ENCODE measurements at places on chromosomes 5 and 9.

DNA sequence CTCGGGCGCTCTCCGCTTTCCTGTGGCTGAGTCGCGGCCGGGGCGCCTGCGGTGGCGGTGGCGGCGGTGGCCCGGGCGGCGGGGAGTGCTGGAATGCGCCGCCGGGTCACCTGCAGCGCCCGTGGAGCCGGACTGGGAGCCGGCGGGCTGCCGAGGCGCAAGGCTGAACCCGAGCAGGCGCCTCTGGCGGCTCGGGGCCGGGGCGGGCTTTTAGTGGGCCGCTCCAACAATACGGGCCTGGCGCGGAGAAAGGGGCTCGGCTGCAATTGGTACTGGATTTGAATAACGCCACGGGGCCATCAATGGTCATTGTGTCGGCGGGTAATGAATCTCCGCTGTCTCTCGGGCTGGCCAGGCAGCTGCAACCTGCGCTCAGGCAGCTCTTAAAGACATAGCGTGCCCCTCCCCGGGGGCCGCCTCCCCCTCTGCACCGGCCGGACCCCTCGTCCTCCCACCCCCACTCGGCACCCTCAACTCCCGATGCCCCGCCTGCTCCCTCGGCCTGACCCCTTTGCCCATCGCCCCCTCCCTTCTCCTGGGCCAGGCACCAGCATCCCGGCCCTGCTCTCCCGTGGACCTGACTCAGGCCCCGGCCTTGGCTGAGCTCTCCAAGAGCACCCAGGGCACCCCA, 22.1 kb downstream of the URM1 start:
- DNase-seq = no peak

DNA sequence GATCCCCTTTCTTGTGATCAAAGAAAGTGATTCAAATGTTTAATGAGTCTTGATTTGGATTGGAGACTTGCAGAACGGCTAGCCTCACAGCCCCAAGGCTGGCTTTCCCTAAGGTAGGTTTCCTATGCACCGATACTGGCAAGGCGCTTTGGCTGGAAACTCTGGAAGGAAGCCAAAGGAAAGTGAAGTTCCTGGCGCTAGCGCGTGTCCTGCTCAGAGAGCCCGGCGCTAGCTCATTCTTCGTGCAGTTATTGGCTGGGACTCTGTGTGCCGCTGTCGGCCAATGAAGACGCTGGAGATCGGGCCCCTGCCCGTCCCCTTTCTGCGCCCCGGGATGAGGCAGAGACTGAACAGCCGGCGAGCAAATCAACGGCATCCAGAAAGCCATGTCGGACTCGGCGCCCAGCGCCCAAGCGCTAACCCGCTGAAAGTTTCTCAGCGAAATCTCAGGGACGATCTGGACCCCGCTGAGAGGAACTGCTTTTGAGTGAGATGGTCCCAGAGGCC, at the start of gene PCDHGC3:
TSS of gene PCDHGC3 (plus strand) at position 342 of the 507 bp plus-strand sequence. CDS start at position 493, 151 bp downstream.
- DNase-seq = no peak

- DNase-seq = no peak
These were observed 24.7 kb downstream of the DAP start for GRCh38 chr5:10736354-10736753.

DNA sequence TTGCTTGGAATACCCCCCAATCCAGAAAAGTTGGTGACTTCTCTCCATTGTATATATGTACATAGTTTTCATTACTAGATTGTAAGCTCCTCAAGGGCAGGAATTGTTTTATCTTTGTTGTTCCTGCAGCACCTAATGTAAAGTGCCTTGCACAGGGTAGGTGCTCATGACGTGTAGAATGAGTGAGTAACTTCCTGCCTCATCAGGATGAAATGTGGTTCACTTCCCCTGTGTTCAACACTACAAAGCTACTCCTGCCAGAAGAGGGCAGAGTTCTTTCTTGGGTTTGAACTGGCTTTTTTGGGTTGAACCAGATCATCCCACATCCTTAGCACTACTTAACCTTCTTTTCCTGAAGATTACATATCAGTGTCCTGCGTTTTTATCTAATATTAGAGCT, 23.9 kb downstream of the GTF3C4 start:
- no peak for DNase-seq

- no peak for DNase-seq
These were observed 139.1 kb downstream of the TMEM38B start for GRCh38 chr9:105833271-105833975.

DNA sequence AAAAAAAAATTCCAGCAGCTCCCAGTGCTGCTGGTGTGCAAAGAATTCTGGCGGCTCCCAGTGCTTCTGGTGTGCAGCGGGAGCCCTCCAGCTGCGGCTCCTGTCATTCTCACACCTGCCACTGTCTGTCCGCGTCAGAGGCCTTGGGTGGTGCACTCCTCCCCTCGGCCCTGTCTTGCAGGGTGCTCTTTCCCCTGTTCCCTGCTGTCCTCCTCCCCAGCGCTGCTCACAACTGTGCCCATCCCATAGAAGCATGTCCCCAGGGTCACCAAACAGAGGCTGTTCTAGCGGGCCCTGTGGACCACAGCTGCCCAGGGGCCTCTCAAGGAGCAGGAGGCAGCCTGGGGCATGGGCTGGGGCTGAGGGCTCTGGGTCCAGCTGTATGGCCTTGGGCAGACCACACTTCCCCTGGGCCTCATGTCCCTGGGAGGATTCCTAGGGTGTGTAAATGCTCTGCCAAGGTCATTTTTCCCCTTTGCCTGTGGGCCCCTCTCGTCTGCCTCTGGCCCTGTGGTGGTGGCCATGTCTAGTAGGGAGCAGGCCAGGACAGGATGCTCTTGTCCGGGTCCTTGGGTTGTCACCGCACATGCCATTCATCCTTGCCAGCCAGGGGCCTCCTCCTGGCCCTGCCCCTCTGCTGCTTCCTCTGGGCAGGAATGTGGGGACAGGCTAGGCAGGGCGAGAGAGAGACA, 68.2 kb downstream of the PHF2 start:
- no peak for DNase-seq

GRCh38 chr5:33462456-33462855, 21.7 kb downstream of the TARS1 start:
- no peak for DNase-seq

GRCh38 chr5:1555011-1555807, 31.4 kb upstream of the LPCAT1 start:
- DNase-seq = no peak

GRCh38 chr9:113886933-113887332, 10.8 kb downstream of the ZNF618 start:
- DNase-seq = no peak

DNA sequence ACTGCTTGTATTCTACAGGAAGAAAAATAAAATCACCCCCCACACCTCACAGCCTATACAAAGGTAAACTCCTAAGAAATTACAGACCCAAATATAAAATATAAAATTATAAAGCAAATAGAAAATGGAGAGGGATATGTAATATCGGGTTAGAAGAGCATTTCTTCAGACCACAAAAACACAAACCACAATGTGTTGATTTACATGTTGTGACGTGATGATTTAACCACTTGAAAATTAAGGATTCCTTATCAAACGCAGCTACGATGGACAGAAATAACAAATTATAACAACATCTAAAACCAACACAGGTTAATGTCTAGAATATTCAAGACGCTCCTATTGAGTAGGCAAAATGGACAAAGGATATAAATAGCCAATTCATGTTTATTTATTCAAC, 26.3 kb downstream of the SSBP2 start:
- DNase-seq = no peak

GRCh38 chr5:34708777-34709176, 52.6 kb downstream of the RAI14 start:
- no peak for DNase-seq

- no peak for DNase-seq
These were observed 746.5 kb upstream of the ZNF608 start for GRCh38 chr5:125492977-125493376.

GRCh38 chr9:111253742-111254437, 76.1 kb downstream of the OR2K2 start:
- DNase-seq = no peak

GRCh38 chr5:155311721-155312120, 298.2 kb downstream of the KIF4B start:
- no peak for DNase-seq

GRCh38 chr9:72996114-72996513, 43.3 kb upstream of the ALDH1A1 start:
- DNase-seq = no peak

GRCh38 chr9:75889977-75890471, 449 bp upstream of the PCSK5 start:
- no peak for DNase-seq

- DNase-seq = no peak
These were observed 126.0 kb downstream of the SLIT3 start for GRCh38 chr5:169174923-169175322.

- DNase-seq = no peak
These were observed 9.5 kb downstream of the SLC35A4 start for GRCh38 chr5:140574165-140574564.

DNA sequence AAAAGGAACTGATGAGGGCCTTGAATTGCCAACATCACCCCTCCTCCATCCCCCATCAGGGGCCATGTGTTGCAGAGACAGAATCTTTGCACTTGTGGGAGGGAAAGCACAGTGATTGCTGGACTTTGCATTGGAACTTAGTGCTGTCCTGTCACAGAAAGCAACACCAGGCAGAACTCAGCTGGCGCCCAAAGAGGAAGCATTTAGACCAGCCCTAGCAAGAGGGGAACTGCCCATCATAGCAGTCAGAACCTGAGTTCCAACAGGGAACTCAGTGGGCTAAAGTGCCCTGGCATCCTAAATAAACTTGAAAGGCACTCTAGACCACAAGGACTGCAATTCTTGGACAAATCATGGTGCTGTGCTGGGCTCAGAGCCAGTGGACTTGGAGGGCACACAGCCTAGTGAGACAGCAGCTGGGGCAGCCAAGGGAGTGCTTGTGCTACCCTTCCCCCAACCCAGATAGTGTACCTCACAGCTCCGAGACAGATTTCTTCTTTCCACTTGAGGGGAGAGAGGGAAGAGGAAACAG, 128.1 kb downstream of the ACTL7B start:
- no peak for DNase-seq

- DNase-seq = no peak
These were observed 379.2 kb upstream of the IRX1 start for GRCh38 chr5:3216386-3216785.

GRCh38 chr9:135139366-135139959, 52.0 kb downstream of the OLFM1 start:
- DNase-seq = no peak

GRCh38 chr9:86639899-86640379, 285.7 kb upstream of the TUT7 start:
- DNase-seq = no peak

GRCh38 chr9:7676609-7677156, 122.9 kb downstream of the DMAC1 start:
- no peak for DNase-seq

DNA sequence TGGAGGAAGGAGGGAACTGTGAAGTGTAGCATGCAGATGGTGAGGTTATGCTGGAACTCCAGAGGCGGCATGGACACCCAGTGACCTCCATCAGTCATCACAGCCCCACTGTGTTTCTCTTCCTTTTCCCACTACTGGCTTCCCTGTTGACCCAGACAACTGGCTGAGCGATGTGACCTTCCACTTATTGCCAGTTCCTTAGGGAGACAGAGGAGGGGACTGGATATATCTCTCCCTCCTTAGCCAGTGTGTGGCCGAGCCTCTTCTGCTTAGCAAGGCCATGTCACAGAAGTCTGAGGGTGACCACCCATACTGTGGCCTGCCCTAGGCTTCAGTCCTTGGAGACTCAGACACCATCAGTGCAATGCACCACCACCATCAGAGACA, 3.0 kb upstream of the PHYKPL start:
- no peak for DNase-seq

GRCh38 chr5:73615085-73615484, 10.9 kb upstream of the ARHGEF28 start:
- DNase-seq = no peak

DNA sequence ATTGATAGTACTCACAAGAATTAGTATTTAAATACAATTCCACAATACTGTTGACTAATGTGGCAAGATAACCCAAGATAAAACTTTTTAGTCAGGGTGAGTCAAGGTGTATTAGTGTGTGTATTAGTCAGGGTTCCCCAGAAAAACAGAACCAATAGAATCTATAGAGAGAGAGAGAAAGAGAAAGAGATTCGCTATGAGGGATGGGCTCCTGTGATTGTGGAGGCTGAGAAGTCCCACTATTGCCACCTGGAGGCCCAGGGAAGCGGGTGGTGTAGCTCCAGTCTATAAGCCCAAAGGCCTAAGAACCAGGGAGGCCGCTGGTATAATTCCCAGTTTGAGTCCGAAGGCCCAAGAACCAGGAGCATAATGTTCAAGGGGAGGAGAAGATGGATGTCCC, 10.0 kb upstream of the SHISAL2B start:
- no peak for DNase-seq

GRCh38 chr5:127508644-127509373, 8.6 kb upstream of the PRRC1 start:
- DNase-seq = no peak

DNA sequence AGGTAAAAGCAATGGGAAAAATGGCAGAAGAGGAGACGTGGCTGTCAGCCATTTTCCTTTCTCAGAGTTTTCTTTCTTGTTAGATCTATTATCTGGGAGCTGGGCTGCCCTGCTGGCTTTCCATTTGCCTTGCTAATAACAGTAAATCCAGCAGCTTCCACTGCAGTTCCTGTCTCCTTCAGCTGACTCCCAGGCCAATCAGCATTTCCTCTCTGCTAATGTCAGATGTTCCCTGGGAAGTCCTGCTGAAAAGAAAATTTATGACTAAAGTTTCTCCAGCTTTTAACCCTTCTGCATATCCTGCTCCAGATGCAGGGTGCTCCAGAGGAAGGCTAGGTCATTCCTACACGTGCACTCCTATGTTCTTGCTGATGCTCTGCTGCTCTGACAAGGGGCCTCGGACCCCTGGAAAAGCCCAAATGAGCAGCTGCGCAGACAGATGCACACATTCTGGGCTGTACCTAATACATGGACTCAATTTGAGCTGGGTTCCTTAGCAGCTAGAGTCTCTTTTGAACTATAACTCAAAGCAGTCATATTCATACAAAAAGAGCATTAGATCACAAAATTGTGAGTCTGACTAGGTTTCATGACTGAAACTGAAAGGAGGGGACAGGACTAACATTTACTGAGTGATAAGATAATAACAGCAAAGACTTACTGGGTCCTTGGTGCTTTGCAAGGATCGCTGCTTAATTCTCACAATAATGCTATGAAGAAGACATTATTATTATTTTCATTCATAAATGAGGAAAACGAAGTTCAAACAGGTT, 182.2 kb downstream of the MAPKAP1 start:
- DNase-seq = no peak

DNA sequence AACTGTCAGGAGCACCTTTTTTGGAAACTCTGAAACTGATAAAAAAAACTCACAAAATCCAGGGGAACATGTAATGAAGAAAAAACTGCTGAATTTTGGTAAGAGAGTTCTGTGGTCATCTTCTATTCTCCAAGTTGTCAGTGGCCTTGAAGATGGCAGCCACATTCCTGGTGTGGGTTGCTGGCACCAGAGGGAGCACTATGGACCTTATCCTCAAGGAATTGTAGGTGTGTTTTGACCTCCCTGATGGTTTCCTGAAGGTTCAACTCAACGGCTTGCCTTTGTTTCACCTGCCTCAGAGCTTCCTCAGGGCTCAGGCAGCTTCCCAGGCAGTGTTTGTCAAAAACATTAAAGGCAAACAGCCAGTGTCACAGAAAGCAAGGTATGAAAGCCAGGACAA, 2.2 kb upstream of the SLC38A9 start:
- DNase-seq = no peak
